ENCODE measurements at places on chromosomes 3 and 15.

- DNase-seq: peak; percentile 43
Measured at GRCh38 chr3:45055032-45055410, 28.9 kb downstream of the CLEC3B start.

DNA sequence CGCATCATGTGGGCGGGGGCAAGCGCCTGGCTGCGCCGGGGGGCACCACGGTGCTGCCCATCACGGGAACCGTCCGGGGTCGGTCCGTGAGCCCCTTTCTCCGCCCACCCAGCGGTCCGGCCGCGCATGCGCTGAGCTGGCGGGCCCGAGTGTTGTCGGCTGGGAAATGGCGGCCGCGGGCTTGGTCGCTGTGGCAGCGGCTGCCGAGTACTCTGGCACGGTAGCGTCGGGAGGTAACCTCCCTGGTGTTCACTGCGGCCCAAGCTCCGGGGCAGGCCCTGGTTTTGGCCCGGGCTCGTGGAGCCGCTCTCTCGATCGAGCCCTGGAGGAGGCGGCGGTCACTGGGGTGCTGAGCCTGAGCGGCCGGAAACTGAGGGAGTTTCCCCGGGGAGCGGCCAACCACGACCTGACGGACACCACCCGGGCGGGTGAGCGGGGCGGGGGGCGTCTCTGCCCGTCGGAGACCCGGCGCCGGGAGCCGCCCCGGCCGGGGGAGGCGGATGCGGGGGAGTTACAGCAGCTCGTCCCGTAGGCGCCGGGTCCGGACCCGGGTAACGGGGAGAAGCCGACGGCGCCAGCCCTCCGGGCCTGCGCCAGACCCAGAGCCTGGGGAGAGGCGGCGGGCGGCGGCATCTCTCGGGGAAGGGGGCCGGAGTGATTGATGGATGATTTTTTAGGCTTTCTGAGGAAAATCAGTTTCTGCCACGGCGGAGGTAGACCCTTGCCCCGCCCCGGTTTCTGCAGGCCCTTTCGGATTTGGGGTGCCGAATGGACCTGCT lies at the start of gene LRCH3:
Gene LRCH3, plus strand, starts transcription at position 142 of the 779 bp plus-strand sequence. Its CDS starts 25 bp downstream, at position 167.
- DNase-seq: peak; percentile 41

DNA sequence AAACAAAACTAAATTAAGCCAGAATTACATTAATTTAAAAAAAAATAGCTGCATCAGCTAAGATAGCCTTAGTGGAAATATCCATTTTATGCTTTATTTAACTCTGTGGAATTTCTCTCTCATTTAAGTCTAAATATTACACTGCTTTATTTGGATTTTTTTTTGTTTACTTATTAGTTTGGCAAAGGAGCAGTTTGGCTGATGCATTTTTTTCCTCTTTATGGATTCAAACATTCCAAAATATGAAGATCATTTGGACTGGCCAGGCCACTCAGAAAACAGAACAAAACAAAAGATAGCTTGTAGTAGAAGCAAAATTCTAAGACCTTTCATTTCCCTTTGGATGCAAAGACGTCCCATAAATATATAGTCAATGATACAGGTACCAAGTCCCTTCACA lies 707.3 kb upstream of the UBE2E2 start:
- DNase-seq: no peak

DNA sequence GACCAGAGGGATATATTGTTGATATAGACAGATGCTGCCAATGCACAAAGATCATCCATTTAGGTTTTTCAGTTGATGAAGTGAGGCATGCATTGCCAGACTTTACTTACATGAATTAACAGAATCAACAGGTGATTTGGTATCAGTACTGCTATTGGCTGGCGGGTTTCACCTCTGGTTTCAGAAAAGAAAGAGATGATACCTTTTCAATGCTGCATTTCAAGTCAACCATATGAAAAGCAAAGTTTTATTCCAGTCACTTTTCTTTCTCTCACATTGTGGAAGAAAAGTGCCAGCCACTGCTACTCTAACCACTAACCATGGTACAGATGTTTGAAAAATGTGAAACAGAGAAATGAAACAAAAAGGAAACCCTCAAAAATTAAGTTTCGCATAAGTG lies 289.1 kb downstream of the TIGIT start:
- DNase-seq: no peak

GRCh38 chr3:195106418-195106906 lies 164.5 kb downstream of the XXYLT1 start:
- DNase-seq: no peak

DNA sequence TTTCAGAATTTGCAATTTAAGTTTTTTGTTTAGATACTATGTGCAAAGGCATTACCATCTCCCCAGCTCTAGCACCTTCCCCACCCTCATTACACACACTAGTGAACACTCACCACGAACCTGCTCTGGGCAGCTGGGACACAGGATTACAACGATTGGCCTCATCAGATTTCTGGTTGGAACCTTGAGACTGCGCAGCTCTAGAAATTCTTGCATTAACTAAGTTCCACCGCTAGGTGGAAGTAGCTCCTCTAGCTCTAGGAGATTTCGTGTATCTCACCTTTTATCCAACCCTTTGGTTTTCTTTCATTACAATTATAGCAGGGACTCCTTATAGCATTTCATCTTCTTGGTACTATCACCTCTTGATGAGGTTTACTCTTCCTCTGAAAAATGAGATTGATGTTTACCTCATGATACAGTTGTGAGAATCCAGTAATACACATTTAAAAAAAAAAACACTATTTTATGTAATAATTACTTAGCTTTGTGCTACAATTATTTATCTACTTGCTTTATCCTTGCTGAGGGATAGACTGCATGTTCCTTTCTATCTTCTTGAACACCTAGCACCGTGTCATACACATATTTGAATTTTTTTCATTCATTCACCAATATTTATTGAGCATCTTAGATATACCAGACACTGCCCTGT lies 28.7 kb upstream of the PLOD2 start:
- DNase-seq: peak; percentile 19

DNA sequence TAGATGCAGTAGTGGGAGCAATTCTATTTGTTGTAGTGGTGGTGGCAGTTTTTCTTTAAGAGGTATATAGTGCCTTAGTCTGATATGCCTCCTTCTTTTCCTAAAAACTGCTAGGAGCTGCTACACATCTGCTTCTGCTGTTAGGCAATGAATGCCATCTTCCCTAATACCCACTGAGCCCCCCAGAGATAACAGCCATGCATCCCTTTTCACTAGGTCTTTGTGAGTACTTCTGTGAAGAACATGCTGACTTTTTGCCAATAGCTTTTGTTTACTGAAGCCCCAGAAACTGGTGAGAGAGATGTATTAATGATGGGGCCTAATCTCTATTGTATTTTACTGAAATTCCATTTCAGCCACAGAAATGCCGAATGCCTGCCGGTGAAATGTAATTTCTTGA lies 92.6 kb upstream of the CHL1 start:
- no peak for DNase-seq

DNA sequence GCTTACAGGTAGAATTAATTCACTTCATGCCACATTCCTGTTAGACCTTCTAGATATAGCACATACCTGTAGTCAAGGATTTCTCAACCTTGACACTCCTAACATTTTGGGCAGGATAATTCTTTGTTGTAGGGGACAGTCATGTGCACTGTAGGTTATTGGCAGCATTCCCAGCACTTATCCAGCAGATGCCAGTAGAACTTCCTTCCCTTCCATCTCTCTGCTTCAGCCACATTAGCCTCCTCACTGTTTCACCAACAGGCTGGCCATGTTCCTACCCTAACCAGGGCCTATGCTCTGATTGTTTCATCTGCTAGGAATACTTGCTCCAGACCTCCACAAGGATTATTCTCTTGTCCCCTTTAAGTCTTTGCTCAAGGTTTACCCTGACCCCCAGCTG lies 68.0 kb upstream of the STAC start:
- DNase-seq: no peak

DNA sequence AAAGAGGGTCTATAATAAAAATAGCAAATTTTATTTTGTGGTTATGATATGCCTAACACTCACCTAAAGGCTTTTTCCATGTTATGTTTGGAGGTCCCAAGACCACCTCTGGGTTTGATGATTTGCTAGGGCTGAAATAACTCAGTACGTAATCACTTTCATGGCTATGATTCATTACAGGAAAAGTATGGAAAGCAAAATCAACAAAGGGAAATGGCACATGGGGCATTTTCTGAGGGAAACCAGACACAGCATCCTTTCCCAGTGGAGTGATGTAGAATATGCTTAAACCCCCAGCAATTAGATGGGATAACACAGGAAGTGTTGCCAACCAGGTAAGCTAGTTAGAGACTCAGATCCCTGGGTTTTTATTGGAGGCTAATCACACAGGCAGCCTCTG lies 701.6 kb upstream of the CBLB start:
- DNase-seq: no peak

DNA sequence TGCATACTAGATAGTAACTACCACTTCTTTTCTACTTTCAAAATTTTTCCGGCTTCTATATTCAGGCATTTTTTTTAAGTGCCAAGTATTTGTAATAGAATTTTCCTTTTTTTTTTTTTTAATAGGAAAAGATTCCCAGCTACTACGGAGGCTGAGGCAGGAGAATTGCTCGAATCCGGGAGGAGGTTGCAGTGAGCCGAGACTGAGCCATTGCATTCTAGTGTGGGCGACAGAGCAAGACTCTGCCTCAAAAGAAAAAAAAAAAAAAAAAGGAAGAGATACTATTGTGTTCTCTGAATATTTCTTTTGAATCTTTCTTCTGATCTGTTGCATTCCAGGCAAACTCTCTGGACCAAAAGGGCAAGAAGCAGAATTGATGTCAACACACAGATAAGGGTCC lies 557.3 kb downstream of the FGF12 start:
- DNase-seq: no peak

- no peak for DNase-seq
Measured at GRCh38 chr15:65286704-65287519, at the start of gene PARP16. Gene PARP16 (minus strand): TSS chr15:65286883. CDS start chr15:65286426, 457 bp downstream.

DNA sequence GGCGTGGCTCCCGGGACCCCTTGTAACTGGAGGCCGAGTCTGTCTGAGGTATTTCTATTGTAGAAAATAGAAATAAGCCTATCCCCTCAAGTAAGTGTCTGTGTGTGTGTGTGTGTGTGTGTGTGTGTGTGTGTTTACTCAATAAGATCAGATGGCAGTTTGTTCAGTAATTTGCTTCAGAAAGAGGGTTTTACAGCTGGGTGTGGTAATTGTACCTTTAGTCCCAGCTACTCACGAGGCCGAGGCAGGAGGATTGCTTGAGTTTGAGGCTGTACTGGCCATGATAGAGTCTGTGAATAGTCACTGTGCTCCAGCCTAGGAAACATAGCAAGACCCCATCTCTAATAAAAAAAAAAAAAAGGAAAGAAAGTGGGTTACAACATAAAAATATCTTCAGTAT lies 8.7 kb downstream of the SPINT1 start:
- DNase-seq: no peak

DNA sequence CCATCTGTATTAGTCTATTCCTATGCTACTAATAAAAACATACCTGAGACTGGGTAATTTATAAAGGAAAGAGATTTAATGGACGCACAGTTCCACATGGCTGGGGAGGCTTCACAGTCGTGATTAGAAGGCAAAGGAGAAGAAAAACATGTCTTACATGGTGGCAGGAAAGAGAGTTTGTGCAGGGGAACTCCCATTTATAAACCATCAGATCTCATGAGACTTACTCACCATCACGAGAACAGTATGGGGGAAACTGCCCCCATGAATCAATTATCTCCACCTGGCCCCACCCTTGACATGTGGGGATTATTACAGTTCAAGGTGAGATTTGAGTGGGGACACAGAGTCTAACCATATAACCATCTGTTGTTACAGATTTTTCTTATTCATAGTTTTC lies 42.1 kb upstream of the MB21D2 start:
- DNase-seq: no peak

GRCh38 chr3:130905551-130905950 lies 11.7 kb downstream of the ATP2C1 start:
- peak; percentile 53 for DNase-seq

DNA sequence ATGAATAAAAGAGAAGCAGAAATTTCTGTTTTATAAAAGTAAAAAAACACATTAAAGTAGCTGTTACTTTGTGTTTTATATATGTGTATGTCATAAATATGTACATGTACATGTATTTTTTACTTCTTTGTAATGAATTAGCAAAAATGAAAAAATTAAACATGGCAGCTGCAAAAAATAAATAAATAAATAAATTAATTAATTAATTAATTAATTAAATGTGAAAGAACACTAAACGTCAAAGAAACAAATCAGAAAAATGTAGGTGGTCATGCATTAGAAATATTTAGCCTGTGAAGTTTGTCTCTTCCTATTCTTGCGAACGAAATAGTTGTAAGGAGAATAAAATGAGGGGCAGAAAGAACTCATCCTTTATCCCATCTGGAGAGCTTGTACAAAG lies 357.0 kb downstream of the ZIC4 start:
- no peak for DNase-seq

- DNase-seq: no peak
Measured at GRCh38 chr3:109353057-109353456, 15.7 kb upstream of the DPPA4 start.

GRCh38 chr15:68667800-68668625 lies 89.2 kb downstream of the CORO2B start:
- DNase-seq: no peak

DNA sequence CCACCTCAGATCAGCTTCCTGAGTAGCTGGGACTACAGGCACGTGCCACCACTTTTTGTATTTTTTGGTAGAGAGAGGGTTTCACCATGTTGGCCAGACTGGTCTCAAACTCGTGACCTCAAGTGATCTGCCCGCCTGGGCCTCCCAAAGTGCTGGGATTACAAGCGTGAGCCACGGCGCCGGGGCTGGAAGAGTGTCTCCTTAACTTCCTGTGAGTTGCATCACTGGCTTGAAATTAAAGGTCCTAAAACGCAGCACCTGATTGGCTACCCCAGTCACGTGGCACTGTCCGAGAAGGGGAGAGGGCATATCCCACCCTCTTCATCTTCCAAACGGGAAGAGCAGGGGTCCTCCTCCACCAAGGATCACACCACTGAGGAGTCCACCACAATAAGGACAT lies 5.5 kb upstream of the FAM174B start:
- DNase-seq: no peak

- DNase-seq: no peak
Measured at GRCh38 chr3:194572944-194573491, 60.2 kb downstream of the TMEM44 start.

DNA sequence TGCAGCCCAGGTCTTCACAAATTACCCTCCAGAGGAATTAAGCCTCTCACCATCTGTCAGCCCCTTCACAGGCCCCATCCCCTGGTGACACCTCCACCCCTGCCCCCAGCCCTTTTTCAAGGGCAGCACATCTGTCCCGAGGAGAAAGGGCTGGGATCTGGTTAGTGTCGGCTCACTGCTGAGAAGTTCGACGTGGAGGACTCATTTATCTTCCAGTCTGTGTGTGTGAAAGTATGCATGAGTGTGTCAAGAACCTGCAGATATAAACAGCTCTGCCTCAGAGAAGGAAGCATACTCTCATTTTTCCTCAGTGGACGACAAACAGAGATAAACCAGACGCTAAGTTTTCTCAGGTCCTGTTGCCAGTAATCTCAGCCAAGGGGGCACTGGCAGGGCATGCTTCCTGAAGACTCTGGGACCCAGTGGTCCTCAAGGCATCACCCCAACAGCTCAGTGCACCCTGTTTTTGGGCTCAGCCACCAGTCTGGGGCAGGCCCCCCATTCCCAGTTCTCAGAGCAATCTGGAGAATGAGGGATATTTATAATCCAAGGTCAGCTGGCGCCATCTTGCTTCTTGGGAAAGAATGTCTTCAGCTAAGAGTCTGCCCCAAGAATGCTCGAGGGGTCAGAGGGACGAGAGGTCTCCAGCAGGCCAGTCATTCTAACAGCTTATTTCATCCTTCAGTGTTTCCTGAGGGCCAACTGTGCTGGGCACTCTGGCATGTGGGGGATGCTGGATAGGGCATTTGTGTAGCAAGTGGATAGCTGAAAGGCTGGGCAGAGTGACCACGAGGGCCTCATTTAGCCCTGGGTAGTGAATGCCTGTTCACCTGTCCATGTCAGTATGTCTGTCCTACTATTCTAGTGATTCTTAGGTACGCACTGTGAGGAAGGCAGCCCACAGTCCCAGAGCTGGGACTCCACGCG lies 73.6 kb downstream of the ADCY5 start:
- no peak for DNase-seq
